ENCODE measurements at places on chromosomes 1 and 21.

GRCh38 chr1:85911742-85912141 is 203.5 kb upstream of the ZNHIT6 start:
- peak; percentile 1 for DNase-seq

GRCh38 chr1:230031131-230031530 is 35.9 kb upstream of the GALNT2 start:
- no peak for DNase-seq

GRCh38 chr1:145946477-145946986 is 11.3 kb downstream of the LIX1L start:
- DNase-seq: no peak

- no peak for DNase-seq
Observed at GRCh38 chr1:162157469-162157868, 88.0 kb downstream of the NOS1AP start.

GRCh38 chr21:20258542-20258941 is 739.7 kb upstream of the NCAM2 start:
- no peak for DNase-seq

DNA sequence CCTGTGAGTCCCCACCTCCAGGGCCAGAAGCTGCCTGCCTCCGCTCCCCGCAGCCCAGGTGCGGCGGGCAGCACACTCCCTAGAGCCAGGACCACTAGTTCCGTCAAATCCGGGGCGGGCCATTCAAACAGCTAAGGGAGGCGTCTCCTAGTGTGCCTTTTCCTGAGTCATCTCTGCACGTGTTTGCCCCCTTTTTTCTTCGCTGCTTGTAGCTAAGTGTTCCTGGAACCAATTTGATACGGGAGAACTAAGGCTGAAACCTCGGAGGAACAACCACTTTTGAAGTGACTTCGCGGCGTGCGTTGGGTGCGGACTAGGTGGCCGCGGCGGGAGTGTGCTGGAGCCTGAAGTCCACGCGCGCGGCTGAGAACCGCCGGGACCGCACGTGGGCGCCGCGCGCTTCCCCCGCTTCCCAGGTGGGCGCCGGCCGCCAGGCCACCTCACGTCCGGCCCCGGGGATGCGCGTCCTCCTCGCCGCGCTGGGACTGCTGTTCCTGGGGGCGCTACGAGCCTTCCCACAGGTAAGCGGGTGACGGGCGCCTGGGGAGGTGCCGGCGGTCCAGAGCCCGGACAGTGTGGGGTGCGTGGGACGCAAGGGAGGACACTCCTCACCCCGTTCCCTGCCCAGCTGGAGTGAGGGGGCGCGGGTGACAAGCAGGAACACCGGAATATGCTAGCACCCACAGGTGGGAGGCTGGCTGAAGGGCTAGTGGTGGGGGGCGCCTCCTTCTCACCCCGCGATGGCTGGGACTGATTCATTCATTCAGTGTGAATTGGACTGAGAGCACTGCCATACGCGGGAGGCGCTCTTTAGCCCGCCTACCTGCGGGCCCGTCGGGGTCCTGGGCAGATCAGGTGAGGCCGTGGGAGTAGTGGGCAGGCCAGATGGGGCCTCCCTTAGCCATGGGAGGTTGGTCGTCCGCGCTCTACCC is at the start of gene TNFRSF8:
Gene TNFRSF8 (plus strand): TSS at position 163 of the 932 bp plus-strand sequence. CDS start 296 bp downstream, at position 459.
- DNase-seq: no peak

- no peak for DNase-seq
Observed at GRCh38 chr1:184802354-184803179, 47.9 kb upstream of the EDEM3 start.

DNA sequence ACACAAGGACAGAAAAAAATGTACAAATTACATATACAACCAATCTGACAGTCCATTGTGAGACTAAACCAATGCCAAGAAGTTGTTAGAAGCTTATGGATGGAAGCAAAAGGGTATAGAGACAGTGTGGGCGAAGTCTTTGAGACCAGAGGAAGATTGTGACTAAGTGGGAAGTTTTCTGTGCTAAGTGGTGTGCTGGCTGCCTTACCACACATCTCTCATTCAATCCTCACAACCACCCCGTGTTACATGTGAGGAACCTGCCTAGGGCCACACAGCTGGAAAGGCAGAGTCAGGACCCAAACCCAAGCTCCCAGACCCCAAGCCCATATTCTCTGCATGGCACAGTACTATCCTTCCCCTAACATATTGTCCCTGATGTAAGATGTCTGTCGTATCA is 53.5 kb upstream of the DUSP10 start:
- DNase-seq: no peak

Measured in HFF-Myc (cell line).